Fibroblast of the aortic adventitia (primary cell): ENCODE measurements at places on chromosomes 4 and X. TPM values are rescaled to one million over a fixed set of nuclear protein-coding genes. Genes with fewer than 3 reads are reported as not detected.

Gene NSG1
- total RNA-seq = 0.09 and 2.7 TPM in 2 replicates

GRCh38 chr4:23906839-23907238 lies 17.0 kb upstream of the PPARGC1A start:
- no peak for DNase-seq

DNA sequence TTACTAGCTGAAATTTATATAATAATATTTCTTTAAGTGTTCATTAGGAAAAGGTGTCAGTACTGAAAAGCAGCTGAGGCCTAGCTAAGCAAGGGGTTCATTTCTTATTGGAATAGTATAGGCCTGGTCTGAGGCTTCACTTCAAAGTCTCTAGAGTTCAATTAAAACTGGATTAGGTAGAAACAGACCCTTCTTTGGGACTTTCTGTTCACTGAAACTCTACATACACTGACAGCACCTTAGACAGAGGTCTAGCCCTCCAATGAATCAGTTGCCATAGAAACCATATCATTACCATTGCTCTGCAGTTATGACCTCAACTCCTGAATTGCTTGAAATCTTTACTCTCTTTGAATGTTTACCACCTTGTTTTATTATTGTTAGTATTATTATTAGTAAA lies 86.4 kb upstream of the MAB21L2 start:
- DNase-seq = no peak

Gene S100P
- not detected in 2 replicates for total RNA-seq

- peak; percentile 70 for DNase-seq
These were observed 164.9 kb downstream of the DCTD start for GRCh38 chr4:182752158-182752910.

DNA sequence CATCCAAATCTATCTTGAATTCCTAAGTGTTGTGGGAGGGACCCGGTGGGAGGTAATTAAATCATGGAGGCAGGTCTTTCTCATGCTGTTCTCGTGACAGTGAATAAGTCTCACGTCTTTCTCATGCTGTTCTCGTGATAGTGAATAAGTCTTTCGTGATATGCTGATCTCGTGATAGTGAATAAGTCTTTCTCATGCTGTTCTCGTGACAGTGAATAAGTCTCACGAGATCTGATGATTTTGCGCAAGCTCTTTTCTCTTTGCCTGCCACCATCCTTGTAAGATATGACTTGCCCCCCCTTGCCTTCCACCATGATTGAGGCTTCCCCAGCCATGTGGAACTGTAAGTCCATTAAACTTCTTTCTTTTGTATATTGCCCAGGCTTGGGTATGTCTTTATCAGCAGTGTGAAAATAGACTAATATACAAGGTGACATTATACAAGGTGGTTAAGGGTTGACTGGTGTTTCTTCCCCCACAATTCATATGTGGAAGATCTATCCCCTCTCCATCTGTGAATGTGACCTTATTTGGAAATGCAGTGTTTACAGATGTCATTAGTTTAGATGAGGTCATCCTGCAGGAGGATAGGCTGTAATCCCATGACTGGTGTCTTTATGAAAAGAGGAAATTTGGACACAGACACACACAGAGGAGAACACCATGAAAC lies 27.6 kb downstream of the ARSD start:
- DNase-seq = no peak

- no peak for DNase-seq
These were observed 155.9 kb upstream of the PJA1 start for GRCh38 chrX:69321006-69321655.

DNA sequence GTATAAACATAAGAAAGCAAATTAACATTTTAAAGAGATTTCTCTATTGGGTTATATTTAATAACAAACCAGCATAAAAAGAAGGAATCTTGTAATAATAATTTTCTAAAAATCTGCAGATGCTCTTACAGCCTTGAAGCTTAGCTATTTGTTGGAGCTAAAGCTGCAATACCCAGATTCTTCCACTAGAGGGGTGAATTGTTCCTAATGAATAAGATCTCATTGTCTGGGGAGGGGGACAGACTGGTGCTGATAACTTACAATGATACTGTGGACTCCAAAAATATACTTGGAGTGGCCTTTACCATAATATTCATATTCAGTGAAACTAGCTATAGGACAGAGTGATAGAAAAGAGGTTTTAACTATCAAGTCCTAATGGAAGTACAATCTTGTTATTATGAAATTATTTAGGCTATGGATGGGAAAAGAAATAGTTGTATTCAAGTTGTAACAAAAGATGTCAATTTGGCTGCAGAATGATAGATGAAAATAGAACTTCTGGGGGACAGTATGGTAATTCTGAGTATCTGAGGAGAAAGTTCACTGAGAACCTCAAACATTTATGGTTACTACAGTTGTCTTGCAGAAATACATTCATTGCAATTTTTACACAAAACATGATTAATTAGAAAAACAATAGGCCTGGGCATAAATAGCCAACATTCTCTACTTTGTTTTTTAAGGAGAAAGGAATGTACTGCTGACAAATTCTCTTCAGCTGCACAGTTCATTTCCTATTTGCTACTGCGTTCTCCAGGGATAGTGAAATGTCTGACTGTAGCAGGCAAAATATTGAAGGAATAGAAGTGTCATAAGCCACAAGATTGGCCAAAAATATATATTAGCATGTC lies 443.3 kb downstream of the GBA3 start:
- peak; percentile 45 for DNase-seq

GRCh38 chrX:37679888-37680287 lies 5.7 kb upstream of the XK start:
- no peak for DNase-seq

Gene PNMA3
- total RNA-seq = under 0.01 TPM in 1 of 2 replicates, not detected in the other

GRCh38 chr4:121139533-121140222 lies 24.4 kb downstream of the TNIP3 start:
- peak; percentile 56 for DNase-seq

Gene CDS1
- total RNA-seq = 0.36 and 0.57 TPM in 2 replicates

DNA sequence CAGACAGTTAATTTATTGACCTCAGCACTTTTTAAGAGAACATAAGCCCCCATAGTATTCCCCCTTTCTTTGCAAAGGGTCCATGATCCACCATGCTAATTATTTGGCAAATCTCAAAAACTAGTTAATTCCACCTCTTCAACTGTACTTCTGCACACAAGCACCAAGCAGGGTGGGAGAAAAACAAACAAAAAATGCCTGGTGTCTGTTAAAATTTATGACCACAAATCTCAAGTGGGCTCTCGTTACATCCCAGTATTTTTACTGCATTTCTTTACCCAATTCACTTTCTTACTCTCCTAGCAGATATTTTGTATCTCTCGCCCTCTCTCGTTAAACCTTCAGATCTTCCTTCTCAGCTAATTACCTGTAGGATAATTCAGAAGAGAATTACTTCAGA lies 6.1 kb downstream of the ARSJ start:
- DNase-seq = no peak

DNA sequence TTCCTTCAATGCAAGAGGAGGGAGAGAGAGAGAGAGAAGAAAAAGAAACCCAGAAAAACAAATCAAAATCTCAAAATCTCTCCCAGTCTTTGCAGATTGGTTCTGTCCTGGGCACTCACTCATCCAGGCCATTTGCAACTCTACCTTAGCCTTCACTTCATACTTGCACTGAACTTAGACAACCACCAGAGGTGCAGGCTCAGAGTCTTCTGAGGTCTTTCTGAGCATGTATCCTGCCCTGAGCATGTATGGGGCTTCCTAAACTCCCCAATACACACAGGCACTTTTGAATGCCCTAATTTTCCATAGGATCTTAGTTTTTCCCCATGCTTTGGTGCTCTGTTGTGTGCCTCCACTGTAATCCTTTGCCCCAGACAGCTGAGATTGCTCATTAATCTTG lies 2.9 kb downstream of the CFI start:
- DNase-seq = no peak

GRCh38 chr4:144575181-144575580 lies 70.8 kb upstream of the HHIP start:
- DNase-seq = peak; percentile 36

Gene VAMP7
- 44.9 and 54.5 TPM in 2 replicates for total RNA-seq

DNA sequence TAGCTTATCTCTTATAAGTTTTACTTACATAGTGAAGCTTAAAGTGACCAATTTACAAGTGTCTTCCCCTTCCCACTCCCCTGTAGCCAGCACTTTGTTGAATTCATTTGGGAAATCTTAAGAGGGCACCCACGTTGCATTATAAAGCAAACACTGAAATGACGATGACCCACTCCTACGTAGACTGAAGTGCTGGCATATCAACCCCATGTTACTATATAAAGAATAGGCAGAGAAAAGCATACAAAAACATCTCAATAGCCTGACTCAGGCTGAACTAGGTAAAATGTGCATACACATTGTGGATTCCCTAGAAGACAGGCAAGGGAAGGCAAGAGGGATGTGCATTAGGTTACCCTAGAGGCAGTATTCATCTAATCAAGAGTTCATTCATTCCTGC lies 313.4 kb downstream of the TENM3 start:
- DNase-seq = no peak

Gene ASMT
- not detected in 2 replicates for total RNA-seq

DNA sequence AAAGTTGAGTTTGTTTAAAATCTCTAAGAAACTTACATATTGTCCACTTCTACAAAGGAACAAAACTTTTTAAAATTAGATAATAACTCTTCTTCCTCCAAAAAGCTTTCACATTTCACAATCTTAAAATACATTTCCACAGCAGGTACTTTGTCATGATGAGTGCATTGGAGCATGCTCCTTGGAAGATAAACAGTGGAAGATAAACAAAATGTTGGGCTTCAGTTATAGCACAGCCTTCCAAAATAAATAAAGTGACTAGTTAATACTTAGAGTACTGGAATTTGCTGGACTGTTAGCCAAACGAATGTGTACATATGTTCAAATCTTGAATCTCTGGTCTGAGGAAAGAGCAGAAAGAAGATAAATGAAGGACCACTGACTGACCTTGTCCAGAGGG lies 54.9 kb upstream of the PDE5A start:
- DNase-seq = peak; percentile 91

GRCh38 chr4:183118585-183118984 lies 19.5 kb downstream of the WWC2 start:
- peak; percentile 87 for DNase-seq

GRCh38 chr4:34964613-34965012 lies 1279.7 kb downstream of the ARAP2 start:
- DNase-seq = no peak

GRCh38 chr4:156291317-156291716 lies 337.7 kb upstream of the CTSO start:
- peak; percentile 81 for DNase-seq

DNA sequence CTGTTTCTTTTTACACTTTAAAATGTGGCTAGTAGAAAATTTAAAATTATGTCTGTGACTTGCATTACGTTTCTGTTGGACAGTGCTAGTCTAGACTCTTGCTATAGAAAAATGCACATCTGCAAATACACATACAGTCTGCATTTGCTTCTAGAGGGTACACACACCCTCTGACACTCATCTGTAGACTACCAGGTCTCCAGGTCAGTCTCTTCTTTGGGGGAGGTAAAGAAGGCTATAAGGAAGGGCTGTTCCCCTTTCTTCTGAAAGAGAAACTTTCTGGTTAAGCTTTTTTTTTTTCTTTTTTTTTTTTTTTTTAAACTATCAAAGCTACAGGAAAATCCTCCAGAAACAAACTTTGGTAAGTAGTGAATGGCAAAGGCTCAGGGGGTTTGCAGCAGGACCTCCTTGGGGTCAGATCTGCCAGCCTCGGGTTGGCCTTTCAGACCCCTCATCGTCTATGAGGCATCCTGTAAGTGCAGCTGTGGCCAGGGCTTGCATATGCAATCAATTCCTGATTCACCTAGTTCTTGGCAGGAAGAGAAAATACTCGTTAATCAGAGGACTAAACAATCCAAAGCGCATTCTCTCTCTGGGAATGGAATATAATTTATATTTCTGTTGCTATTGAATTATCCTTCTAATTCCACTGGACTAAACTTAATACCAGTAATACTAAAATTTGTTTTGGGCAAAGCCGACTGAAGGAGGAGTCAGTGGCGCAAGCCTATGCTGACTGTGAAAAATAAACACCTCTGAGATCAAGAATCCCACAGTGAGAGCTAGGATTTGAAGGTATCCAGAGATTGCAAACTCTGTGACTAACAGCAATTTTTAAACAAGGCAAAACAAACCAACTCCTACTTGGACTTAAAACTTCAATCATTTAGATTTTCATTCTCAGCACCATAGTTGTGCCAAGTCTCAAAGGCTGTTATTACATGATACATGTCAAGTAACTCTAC lies 109.3 kb upstream of the TBC1D9 start:
- DNase-seq = no peak

DNA sequence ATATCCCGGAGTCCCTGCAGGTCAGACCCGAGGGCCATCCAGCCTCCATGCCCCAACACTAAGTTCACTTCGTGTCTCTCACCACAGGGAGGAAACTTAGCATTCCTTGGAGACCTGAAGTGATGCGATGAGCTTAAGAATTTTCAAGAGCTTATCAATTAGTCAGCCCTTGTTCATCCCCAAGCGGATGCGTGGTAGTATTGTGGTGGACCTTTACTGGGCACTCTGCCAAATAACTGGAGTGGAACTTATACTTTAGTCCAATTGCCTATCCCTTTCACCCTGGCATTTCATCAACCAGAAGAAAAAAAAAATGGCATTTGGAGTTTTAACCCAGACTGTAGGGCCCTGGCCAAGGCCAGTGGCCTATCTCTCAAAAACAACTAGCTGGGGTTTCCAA lies 137.1 kb downstream of the RELL1 start:
- DNase-seq = peak; percentile 88

- no peak for DNase-seq
These were observed 510.1 kb upstream of the AADAT start for GRCh38 chr4:170599894-170600293.

Gene CXorf51B
- total RNA-seq = not detected in 2 replicates

Gene F8A2
- not detected in 2 replicates for total RNA-seq

GRCh38 chr4:158769175-158769921 lies 522 bp downstream of the FNIP2 start:
- no peak for DNase-seq

GRCh38 chr4:127586922-127587571 lies 45.7 kb upstream of the INTU start:
- peak; percentile 33 for DNase-seq

Gene UBL4A
- total RNA-seq = 10.9 and 35.0 TPM in 2 replicates

- no peak for DNase-seq
These were observed 27.9 kb downstream of the CCDC149 start for GRCh38 chr4:24884902-24885301.

GRCh38 chr4:40960941-40961340 lies 211.2 kb downstream of the NSUN7 start:
- no peak for DNase-seq

Gene EVC
- total RNA-seq = 58.2 and 127 TPM in 2 replicates

- DNase-seq = no peak
These were observed 161.7 kb downstream of the AFAP1 start for GRCh38 chr4:7777871-7778509.

Gene AR
- 4.8 and 6.3 TPM in 2 replicates for total RNA-seq

Gene RBM46
- 0.57 TPM in 1 of 2 replicates, not detected in the other for total RNA-seq

Gene RXFP1
- 17.8 TPM in 1 of 2 replicates, not detected in the other for total RNA-seq

DNA sequence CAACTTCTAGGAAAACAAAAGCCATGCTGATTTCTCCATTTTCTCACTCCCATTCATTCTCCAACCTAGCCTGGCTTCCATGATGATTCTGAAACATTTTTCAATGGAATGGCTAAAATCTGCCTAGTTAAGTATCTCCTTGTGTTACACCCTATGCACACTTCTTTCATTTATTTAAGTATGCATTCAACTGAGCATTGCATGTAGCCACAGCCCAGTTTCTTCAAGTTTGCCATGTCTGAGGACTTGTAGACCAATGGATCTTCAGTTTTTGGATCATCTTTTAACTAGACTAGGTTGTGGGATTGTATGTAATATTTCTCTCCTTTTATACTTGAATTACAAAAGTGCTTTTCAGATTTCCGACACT lies 35.5 kb upstream of the MGST2 start:
- DNase-seq = no peak

- DNase-seq = no peak
These were observed 133.0 kb downstream of the SNCA start for GRCh38 chr4:89703829-89704590.

Gene CPLX1
- total RNA-seq = not detected in 2 replicates
